Activated T-helper 17 cell treated with anti-CD3 and anti-CD28 coated beads, Interleukin-2, amount 50 U/mL, for 72 hours (primary cell): ENCODE measurements at places on chromosomes 16 and 17.

- peak; percentile 54 for ATAC-seq
Measured at GRCh38 chr17:16886655-16887322, 85.1 kb downstream of the TNFRSF13B start.

- ATAC-seq, result no peak
Measured at GRCh38 chr17:74427048-74427762, 4.7 kb upstream of the GPRC5C start.

GRCh38 chr17:15377616-15378015, 36.2 kb upstream of the TEKT3 start:
- ATAC-seq, result no peak

- peak; percentile 89 for ATAC-seq
Measured at GRCh38 chr17:489758-490329, 137.2 kb upstream of the RPH3AL start.

DNA sequence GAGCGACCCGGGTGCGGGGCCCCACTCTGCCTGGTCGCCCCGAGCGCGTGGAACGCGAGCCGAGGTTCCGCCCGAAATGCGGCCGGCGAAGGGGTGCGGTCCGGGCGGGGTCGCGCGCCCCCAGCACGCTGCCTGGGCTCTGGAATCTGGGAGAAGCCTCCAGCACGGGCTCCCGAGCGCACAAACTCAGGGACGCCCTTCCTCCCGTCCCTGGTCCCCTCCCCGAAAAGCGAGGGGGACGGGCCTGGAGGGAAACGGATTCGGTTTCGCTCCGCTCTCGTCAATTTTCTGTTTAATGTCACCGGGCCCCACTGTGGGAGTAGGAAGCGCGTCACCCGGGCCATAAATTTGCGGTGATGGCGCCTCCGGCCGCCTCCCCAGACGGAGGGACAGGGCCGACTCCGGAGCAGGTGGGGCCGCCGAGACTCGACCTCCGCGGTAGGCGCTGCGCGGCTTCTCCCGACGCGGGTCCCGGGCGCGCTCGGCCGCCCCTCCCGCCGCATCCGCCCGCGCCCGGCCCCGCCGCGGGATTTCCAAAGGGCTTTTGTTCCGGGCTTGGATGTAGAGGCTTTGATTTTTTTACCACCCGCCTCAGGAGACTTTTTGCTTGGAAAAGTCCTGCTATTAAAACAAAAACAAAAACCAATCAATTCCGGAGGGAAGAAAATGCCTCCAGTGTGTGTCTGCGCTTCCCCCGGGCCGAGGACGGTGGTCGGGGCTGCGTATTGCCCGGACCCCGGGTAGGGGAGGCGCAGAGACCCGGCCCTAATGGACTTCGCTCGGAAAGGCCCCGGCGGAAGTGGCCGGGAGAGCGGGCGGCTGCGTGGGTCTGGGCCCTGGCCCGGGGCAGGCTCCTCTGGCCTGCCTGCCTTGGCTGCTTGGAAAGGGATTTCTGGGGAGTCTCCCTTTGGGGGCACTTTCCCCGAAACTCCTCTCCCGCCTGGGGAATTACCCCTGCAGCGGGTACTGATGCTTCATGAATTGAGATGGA, 7.9 kb upstream of the BAHCC1 start:
- ATAC-seq, result peak; percentile 84

DNA sequence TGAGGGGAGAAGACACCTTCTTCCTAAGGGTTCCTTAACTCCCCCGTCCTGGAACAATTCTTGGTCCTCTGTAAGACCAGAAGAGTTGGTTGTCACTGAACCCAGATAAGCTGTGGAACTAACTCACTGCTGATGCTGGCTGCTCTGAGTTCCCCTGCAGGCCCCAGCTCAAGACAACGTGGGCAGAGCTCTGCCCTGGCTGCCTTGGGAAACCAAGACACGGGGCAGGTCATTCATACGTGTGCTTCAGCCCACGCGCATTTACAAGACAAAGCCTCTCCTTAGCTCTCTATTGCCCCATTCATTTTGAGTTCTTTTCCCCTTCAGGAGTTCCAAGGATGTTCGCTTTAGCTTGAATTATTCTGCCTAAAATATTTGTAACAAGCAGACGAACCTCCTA, 3.4 kb upstream of the NAT9 start:
- ATAC-seq, result peak; percentile 45
